ENCODE measurements at places on chromosomes 13 and 19.

DNA sequence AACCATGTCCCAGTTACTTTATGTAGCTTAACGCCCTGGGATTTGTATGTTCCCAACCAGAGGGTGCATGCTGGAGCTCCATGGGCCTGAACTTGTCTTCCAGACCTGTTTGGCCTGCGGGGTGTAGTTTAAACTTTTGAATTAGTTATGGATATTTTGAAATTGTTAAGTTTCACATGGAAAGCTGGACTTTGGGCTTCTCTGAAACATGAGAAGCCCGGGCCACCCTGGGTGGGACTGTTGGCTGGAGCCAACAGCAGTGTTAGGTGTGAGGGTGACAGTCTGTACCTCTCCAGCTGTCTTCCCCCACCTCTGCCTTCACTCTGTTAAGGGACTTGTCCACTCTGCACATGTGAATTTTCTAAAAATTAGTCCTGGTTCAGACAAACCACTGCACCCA, 1.6 kb downstream of the UBE2L5 start:
- no peak overlapping the region for H3K27ac ChIP-seq
- no peak overlapping the region for H3K4me3 ChIP-seq
- peaks cover 20% of the 10 kb centered on the region for H3K4me1 ChIP-seq
- no peaks in the 10 kb centered on the region for H3K36me3 ChIP-seq

- no peak overlapping the region for H3K27ac ChIP-seq
- no peaks in the 10 kb centered on the region for H3K36me3 ChIP-seq
- no peaks in the 10 kb centered on the region for H3K27me3 ChIP-seq
- H3K4me3 ChIP-seq: no peak overlapping the region
Observed at GRCh38 chr13:73062468-73062867, 3.7 kb downstream of the KLF5 start.

- H3K4me1 ChIP-seq: no peaks in the 10 kb centered on the region
- no peak overlapping the region for H3K4me3 ChIP-seq
- no peak for DNase-seq
- H3K27me3 ChIP-seq: no peaks in the 10 kb centered on the region
Observed at GRCh38 chr13:28380319-28380718, 114.6 kb downstream of the FLT1 start.

- DNase-seq: peak; percentile 6
- H3K36me3 ChIP-seq: no peaks in the 10 kb centered on the region
- H3K4me3 ChIP-seq: no peak overlapping the region
- H3K27me3 ChIP-seq: no peaks in the 10 kb centered on the region
- no peaks in the 10 kb centered on the region for H3K4me1 ChIP-seq
Observed at GRCh38 chr19:19997656-19998268, 41.5 kb downstream of the ZNF682 start.

DNA sequence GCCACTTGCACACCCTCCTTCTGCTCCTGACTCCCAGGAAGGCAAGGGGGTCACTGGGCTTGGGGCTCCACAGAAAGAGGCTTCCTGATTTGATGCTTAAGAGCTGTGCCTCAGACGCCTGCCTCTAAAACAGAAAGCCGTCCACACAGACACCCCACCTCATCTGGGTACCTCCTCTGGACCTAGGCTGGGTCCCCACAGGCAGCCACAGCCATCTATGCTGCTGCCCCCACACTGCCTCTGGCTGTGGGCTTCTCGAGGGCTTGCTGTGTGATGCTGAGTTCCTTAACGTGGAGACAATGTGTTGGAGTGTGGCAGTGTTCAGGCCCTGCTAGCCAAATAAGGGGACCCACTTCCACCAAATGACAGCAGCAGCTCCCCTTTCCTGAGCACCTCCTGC, 8.5 kb upstream of the ZSCAN22 start:
- no peaks in the 10 kb centered on the region for H3K27me3 ChIP-seq
- H3K4me1 ChIP-seq: no peaks in the 10 kb centered on the region
- no peak for DNase-seq
- no peak overlapping the region for H3K27ac ChIP-seq
- H3K36me3 ChIP-seq: peaks cover 57% of the 10 kb centered on the region
- no peak overlapping the region for H3K4me3 ChIP-seq

- H3K36me3 ChIP-seq: no peaks in the 10 kb centered on the region
- no peaks in the 10 kb centered on the region for H3K4me1 ChIP-seq
- no peaks in the 10 kb centered on the region for H3K27me3 ChIP-seq
- H3K27ac ChIP-seq: no peak overlapping the region
- H3K4me3 ChIP-seq: no peak overlapping the region
Observed at GRCh38 chr13:95948656-95949055, 104.5 kb downstream of the UGGT2 start.

GRCh38 chr13:32645854-32646253, 59.6 kb downstream of the PDS5B start:
- H3K27me3 ChIP-seq: no peaks in the 10 kb centered on the region
- peaks cover 10% of the 10 kb centered on the region for H3K4me1 ChIP-seq
- H3K27ac ChIP-seq: no peak overlapping the region
- H3K4me3 ChIP-seq: no peak overlapping the region
- DNase-seq: no peak

GRCh38 chr19:41334793-41335192, 18.9 kb downstream of the TGFB1 start:
- no peak for DNase-seq
- H3K36me3 ChIP-seq: no peaks in the 10 kb centered on the region
- H3K27me3 ChIP-seq: no peaks in the 10 kb centered on the region

DNA sequence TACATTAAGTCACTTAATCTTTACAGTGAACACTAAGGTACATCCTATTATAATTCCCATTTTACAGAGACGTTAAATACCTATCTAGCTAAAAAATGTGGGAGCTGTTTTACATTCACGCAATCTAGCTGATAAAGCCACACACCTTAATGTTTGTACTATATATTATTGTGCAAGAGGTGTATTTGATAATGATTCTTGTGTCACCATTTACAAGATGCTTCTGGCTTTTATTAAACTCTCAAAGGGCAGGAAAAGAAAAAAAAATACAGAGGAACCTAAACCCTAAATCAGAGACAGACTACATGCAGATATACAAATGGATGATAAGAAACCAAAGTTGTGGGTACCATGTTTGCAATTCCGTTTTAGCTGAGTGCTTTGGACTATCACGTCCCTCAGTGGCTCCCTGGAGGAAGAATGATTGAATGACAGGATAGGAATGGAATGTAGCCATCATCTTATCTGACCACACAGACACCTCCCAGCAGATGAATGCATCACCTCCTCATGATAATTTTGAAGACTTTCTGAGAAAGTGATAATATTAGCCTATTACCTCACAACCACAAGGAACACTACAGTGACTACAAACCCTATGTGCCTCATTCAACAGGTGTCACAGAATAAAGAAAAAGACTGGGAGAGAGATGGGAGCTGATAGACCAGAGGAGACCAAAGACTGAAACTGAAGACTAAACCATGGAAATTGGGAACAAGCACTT, 230.5 kb upstream of the SERP2 start:
- H3K4me3 ChIP-seq: peak overlapping the region; percentile 39
- H3K27me3 ChIP-seq: no peaks in the 10 kb centered on the region
- H3K27ac ChIP-seq: peak overlapping the region; percentile 83
- peaks cover 17% of the 10 kb centered on the region for H3K4me1 ChIP-seq
- no peaks in the 10 kb centered on the region for H3K36me3 ChIP-seq

GRCh38 chr19:47144630-47145029, 14.0 kb downstream of the SAE1 start:
- DNase-seq: no peak
- H3K4me3 ChIP-seq: no peak overlapping the region

DNA sequence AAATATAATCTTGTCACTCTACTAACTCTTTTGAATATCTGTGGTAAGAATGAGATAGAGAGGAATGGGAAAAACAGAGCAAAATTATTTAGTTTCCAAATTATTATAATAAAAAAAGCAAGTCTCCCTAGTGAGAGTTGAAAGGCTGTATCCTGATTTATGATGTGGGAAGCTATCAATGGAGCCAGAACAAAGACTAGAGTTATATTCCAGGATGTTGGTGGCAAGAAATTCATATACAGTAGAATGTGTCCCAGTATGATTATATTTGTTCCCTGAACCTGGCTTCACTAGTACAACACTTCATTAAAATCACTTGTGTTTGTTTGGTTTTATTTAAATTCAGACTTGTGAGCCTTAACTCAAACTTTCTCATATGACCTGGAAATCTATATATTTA, 630.3 kb downstream of the GPC5 start:
- H3K4me1 ChIP-seq: no peaks in the 10 kb centered on the region
- H3K27me3 ChIP-seq: no peaks in the 10 kb centered on the region
- H3K4me3 ChIP-seq: no peak overlapping the region
- H3K27ac ChIP-seq: no peak overlapping the region
- no peak for DNase-seq

DNA sequence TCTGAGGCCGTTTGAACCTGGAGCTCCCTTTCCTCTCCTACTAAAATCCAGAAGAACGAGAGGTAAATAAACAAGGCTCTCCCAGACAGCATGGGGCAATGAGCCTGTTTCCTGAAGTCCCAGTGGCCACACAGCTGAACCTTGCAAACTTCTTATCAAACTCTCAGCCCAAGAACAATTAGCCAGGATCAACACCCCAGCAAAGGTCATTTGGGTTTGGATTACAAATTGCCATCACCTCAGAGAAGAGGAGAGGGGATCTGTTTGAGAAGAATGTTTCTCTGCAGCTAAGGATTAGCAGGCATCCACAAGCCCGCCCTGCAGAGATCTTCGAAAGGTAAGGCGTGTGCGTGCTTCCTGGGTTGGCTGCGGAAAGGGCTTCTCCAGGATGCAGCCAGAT, 201.9 kb upstream of the SOX1 start:
- no peak overlapping the region for H3K27ac ChIP-seq
- no peak for DNase-seq
- H3K36me3 ChIP-seq: no peaks in the 10 kb centered on the region

- H3K27ac ChIP-seq: no peak overlapping the region
- peaks cover 41% of the 10 kb centered on the region for H3K27me3 ChIP-seq
- H3K4me3 ChIP-seq: peak overlapping the region; percentile 49
- no peak for DNase-seq
- H3K36me3 ChIP-seq: no peaks in the 10 kb centered on the region
Observed at GRCh38 chr19:41940731-41941409, 12.6 kb upstream of the ERFL start.

DNA sequence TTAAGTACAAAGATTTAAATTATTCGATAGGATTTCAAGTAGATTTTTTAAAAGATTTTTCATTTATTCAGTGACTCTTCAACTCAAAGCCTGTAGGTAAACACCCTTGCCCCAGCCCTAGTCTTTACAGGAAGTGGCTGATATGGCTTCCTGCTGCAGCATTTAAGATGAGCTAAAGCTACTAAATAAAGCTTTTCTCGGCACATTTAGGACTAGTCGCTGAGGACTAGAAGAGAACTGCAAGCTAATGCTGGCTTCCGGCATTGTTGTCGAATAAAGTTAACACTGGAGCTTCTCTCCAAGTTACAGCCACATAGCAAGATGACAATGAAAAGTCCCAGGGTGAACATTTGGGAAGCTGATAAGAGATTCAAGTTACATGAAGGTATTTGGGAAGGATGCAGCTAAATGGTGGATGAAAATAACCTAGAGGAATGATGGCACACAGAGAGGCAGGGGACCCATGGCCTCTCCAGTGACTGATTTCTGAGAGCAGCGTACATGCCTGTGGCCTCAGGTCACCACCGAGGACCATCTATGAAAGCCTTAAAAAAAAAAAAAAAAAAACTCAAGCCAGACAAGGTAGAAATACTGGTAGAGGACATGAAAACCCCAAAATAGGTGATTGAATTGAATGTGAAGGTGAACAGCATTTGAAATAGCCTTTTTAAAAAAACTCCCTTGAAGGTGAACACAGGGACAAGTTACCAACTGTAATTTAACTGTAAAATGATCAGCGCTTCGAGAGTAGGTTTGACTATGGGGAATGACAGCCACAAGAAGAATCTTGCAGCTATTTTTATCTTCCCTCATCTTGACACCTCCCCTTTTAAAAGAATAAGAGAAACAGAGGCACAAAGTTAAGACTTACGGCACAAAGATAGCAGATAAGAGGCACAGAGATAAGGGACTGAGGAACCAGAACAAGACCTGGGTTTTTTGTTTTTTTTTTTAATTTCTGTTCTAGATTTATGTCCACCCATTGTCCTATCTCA, 155.4 kb downstream of the DCT start:
- H3K27me3 ChIP-seq: no peaks in the 10 kb centered on the region
- DNase-seq: no peak

DNA sequence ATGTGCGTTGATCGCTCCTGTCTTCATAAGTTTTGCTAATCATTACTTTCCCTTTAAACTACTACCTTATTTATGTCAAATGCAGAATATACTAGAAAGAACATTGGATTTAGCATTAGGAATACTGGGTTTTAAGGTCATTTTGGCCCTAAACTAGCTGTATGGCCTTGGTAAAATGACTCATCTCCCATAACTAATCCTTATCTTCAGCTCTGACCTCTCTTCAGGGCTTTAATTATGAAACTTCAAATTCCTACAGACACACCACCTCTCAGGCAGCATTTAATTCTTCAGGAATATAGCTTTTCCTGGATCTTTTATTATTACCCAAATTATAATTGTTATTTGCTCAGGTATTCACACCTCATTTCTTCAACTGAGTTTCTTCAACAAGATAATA, 121.2 kb downstream of the STARD13 start:
- H3K36me3 ChIP-seq: peaks cover 4% of the 10 kb centered on the region
- H3K4me3 ChIP-seq: no peak overlapping the region
- no peak for DNase-seq
- H3K27me3 ChIP-seq: no peaks in the 10 kb centered on the region
- peaks cover 22% of the 10 kb centered on the region for H3K4me1 ChIP-seq

GRCh38 chr19:48683349-48683748, 10.5 kb upstream of the NTN5 start:
- H3K27me3 ChIP-seq: no peaks in the 10 kb centered on the region
- H3K4me3 ChIP-seq: peak overlapping the region; percentile 29
- DNase-seq: peak; percentile 61
- H3K4me1 ChIP-seq: no peaks in the 10 kb centered on the region
- no peak overlapping the region for H3K27ac ChIP-seq

- H3K27me3 ChIP-seq: no peaks in the 10 kb centered on the region
- H3K4me1 ChIP-seq: peaks cover 41% of the 10 kb centered on the region
- peak overlapping the region; percentile 96 for H3K27ac ChIP-seq
- peak overlapping the region; percentile 90 for H3K4me3 ChIP-seq
- H3K36me3 ChIP-seq: no peaks in the 10 kb centered on the region
Observed at GRCh38 chr13:76882431-76882830, 3.8 kb downstream of the KCTD12 start.

GRCh38 chr13:50069261-50069660, 54.0 kb downstream of the KCNRG start:
- no peak overlapping the region for H3K4me3 ChIP-seq
- no peak for DNase-seq
- no peaks in the 10 kb centered on the region for H3K27me3 ChIP-seq
- H3K36me3 ChIP-seq: no peaks in the 10 kb centered on the region
- no peak overlapping the region for H3K27ac ChIP-seq

GRCh38 chr19:33358408-33358807, 15.1 kb upstream of the CEBPG start:
- H3K4me1 ChIP-seq: no peaks in the 10 kb centered on the region
- H3K36me3 ChIP-seq: no peaks in the 10 kb centered on the region
- no peak overlapping the region for H3K4me3 ChIP-seq
- H3K27ac ChIP-seq: no peak overlapping the region

- H3K4me3 ChIP-seq: no peak overlapping the region
- DNase-seq: no peak
- H3K4me1 ChIP-seq: no peaks in the 10 kb centered on the region
- no peak overlapping the region for H3K27ac ChIP-seq
- no peaks in the 10 kb centered on the region for H3K36me3 ChIP-seq
Observed at GRCh38 chr13:34085204-34085603, 267.3 kb downstream of the RFC3 start.

All from heart right ventricle (tissue), 16 donors.